Foreskin fibroblast (primary cell): ENCODE measurements at places on chromosomes 6 and 20.

GRCh38 chr20:58660855-58661597, 9.9 kb downstream of the STX16 start:
- DNase-seq: no peak

DNA sequence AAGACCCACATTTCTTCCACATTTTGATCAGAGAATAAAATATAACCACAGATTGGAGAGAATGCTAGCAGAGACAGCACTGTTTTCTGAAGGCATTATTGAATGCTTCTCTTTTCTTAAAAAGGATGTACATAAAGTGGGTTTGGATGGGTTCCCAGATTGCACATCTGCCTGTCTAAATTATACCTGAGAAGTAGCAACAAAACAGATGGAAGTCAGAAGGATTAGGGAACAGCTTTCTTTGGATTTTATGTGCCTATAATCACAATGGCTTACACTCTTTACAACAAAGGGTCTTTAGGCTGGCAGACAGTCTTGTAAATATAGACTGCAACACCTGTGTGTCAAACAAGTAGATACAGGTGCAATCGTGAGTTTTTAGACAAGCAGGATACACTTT, 622.2 kb upstream of the MANEA start:
- no peak for DNase-seq

DNA sequence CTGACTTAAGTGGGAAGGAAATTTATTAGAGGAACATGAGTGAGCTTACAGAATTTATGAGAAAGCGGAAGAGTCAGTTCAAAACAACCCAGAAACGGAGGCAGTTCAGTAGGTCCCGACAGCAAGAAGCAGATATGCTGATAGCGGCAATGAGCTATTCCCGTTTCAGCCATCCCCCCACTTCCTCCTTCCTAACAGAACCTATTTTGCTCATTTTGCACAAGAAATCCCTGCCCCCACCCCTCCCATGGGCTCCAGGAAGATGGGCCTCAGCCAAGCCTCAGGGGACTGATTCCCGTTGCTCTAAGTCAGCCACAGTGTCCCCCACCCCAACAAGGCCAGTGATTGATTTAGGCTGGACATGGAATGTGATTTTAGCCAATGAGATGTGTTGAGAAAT, 157.5 kb downstream of the CEBPB start:
- DNase-seq: no peak

DNA sequence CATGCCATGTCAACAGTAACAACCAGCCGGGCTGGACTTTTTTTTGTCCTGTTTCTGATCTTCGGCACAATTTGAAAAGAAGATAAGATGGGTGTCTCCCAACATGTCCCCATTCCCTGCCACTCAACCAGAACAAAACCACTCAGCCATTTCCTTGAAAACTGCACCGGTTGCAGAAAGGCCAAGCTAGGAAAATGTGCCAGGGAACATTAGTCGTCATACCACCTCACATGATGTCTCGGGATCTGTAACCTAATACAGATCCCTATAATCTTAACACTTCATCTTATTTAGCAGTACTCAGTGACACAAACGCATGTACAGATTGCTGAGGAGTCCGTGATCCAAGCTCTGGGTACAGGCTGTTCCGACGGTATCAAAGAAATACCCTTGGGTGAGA, 46.5 kb downstream of the ALDH8A1 start:
- DNase-seq: no peak

GRCh38 chr6:137878029-137878428, 11.0 kb downstream of the TNFAIP3 start:
- no peak for DNase-seq

GRCh38 chr6:135703621-135704020, 147.9 kb upstream of the PDE7B start:
- peak; percentile 29 for DNase-seq

GRCh38 chr6:120938164-120938875, 396.0 kb downstream of the TBC1D32 start:
- DNase-seq: no peak

GRCh38 chr20:52105442-52106422, 85.8 kb downstream of the ZFP64 start:
- peak; percentile 38 for DNase-seq

GRCh38 chr20:63415647-63416391, 54.7 kb upstream of the CHRNA4 start:
- DNase-seq: no peak

- DNase-seq: no peak
Measured at GRCh38 chr6:114862819-114863218, 520.0 kb upstream of the HS3ST5 start.

GRCh38 chr20:49285233-49285668, 7.4 kb upstream of the ZNFX1 start:
- no peak for DNase-seq

DNA sequence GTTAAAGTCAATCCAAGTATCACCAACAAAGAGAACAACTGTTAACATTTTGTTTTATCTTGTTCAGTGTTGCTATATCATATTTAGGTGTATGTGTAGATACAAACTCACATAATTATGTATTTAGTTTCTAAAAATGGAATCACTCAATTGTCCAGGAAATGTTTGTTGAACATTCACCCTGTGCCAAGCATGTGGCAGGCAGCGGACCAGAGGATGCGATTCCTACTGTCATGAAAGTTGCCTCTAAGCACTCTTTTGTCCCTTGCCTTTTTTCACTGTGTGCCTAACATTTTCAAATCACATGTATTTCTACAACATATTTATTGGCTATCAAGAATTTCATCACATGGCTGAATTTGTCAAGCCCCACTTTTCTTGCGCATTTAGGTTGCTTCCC, 16.9 kb upstream of the TGM2 start:
- no peak for DNase-seq

GRCh38 chr20:8421981-8422380, 289.9 kb downstream of the PLCB1 start:
- peak; percentile 70 for DNase-seq

DNA sequence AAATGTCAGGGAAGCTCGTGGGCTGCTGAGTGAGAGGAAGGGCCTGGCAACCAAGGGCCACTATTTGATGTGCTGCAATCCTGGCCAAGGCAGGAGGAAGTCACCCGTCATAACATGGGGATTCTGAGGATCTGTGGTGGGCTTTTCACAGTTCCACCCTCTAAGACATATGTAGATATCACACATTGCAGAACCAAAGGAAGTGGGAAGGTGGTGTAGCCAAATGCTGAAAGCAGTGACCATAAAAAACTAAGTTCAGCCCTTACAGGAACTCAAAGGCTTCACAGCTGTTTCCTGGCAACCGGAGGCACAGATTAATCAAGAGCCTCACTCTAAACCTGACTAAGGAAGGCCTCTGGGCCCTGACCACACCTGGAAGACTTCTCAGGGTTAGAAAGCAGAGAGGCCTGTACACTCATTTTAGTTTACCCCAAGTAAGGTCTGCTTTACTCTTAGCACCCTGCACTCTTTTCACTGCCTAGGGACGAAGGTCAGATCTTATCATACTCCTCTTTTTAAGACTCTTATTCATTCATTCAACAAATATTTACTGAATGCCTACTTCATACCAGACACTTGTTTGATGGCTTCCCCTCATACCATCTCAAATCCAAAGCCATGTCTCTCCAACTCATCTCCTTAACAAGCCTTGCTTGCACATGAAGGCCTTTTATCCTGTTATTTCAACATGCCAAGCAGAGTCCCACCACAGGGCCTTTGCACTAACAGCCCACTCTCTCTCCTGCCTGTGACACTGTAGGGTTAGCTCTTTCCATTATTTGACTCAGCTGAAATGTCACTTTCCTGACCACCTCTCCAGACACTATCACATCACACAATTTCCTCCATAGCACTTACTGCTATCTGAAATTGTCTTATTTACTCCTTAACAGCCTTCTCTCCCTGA, 2.6 kb downstream of the UBE2V1 start:
- no peak for DNase-seq

- no peak for DNase-seq
Measured at GRCh38 chr6:54086439-54086838, 24.8 kb upstream of the MLIP start.

DNA sequence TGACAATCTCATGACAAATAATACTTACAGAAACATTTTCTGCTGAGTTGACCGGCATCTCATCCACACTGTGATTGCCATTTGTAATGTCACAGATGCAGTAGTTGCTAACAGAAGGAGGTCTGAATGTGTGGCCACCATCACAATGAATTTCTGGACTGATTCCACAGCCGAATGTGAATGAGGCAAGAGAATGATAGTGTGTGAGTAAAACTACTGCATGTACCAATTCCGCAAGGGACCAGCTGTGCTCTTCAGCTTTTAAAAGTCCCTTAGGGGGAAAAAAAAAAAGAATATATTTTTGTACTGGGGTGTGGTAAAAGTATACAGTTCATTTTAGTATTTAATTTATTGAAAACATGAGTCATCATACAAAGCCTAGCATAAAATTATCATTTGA, 96.2 kb downstream of the SESN1 start:
- no peak for DNase-seq

DNA sequence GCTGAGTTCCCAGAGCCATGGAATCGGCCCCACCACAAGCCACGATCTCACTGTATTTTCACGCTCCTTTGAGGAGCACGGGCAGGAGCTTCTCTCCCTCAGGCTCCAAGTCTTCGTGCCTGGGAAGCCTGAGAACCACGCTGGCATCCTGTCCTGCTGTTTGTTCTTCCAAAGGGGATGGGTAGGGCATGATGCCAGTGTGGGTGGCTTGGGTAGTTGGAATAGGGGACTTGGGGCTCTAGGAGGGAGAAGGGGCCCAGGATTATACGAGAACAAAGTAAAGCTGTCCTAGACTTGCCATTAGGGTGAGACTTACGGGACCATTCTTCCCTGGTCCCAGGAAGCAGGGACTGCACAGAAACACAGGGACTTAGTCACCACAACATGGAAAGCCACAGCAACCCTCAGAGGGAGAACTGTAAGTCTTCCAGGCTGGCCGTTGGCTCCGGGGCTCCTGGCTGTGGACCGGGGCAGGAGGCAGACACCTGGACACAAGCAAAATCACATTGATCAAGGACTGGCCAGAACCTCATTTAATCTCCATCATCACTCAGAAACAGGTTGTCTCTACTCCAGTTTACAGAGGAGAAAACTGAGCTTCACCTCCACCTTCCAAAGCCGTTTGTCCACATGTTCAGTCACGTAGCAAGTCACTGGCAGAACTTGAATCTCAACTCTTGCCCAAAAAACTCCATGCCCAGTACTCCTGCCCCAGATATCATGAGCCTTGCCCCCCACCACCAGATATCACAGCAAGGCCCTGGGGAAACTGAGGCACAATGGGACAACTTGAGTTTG, 1.3 kb downstream of the CCN5 start:
- peak; percentile 47 for DNase-seq

DNA sequence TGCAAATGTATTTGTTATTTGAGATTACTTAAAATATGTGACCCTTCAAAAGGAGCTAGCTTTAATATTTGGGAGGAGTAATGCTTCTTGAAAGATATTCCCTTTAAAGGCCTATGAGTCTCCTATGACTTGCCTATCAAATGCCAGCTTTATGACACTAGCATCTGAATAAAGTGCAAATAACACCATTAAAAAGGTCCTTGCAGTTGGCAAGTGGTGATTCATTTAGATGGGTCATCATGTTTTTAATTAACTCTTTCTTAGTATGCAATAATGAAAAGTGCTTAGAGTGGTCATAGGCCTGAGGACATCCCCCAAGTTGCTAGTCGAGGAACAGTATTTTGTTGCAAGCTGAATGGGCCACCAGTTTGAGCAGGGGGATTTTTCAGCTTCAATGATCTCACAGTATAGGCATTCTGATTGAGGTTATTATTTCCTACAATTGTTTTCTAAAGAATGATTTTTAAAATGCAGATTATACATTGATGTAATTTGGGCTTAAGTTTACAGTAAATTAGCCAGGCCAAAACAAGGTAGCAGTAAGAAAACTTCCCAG, 3.7 kb upstream of the CD2AP start:
- DNase-seq: no peak

DNA sequence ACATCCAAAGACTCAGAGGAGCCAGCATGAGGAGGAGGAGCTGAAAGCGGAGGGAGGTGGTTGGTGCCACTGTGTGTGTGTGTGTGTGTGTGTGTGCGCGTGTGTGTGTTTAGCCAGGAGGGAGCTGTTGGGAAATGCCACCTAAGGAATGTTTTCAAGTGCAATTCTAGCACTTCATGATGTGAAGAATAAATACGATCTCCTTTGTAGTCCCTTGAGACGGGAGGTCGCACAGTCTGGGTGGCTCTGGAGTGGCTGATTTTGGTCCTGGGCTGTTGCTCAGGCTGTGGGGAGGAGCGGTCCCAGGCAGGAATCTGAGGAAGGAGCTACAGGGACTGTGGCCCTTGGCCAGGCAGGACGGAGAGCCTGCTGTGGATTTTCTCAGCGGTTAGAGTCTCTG, 93.7 kb downstream of the PPP1R14C start:
- no peak for DNase-seq

GRCh38 chr20:1431158-1431557, 35.5 kb downstream of the NSFL1C start:
- no peak for DNase-seq

GRCh38 chr6:44007818-44008621, 119.2 kb downstream of the MRPL14 start:
- DNase-seq: no peak

GRCh38 chr6:164034602-164035140, 620.2 kb downstream of the QKI start:
- no peak for DNase-seq

GRCh38 chr6:154156135-154156896, 117.3 kb downstream of the OPRM1 start:
- peak; percentile 24 for DNase-seq

DNA sequence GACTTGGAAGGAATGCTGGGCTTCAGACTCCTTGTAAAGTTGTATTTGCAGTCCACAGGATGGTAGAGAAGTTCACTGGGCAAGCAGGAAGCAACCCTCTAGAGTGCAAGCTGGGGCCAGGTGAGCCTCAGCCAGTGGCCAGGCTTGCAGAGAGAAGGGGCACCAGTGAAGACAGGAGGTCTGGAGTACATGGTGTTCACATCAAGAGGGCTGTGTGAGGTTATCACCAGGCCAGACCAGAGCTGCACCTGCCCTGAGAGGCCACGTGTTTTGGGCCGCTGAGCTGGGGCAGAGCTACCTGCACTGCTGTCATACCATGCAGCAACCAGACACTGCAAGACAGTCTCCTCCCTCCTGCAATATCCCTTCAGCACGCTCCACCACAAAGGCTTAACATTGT, 79.0 kb downstream of the SH3BGRL2 start:
- DNase-seq: no peak

GRCh38 chr6:37344308-37344707, 9.5 kb upstream of the RNF8 start:
- no peak for DNase-seq

DNA sequence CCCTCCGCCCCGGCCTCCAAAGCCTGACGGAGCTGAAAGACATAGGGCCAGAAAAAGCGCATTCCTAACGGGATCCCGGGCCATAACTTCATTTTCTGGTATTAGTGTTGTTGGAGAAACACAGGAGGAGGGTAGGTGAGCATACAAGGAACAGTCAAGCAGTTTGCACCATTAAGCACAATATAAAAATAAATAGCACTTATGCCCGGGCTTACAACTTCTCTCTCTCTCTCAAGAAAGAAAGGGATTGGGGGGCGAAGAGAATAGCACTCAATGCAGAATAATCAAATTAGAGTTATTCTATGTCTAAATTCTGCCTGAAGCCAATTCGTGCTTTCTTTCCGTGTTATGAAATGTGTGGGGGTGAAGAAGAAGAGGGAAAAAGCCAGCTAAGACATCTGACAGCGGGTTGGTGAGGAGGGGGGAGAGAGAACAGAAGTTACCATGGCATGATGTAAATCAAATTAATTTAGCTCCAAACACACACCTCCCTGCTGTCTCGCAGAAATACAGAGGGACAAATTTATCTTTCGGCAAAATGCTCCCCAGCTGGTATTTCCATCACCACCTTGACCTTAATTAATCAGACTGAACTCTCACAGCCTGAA, 508 bp upstream of the METTL24 start:
- DNase-seq: peak; percentile 14

- no peak for DNase-seq
Measured at GRCh38 chr6:160979061-160979708, 12.4 kb upstream of the MAP3K4 start.
